ENCODE measurements at places on chromosomes 13 and 19.

GRCh38 chr13:105597573-105597972 lies 937.9 kb downstream of the EFNB2 start:
- no peak for DNase-seq

GRCh38 chr13:43272851-43273250 lies 249.5 kb downstream of the DNAJC15 start:
- DNase-seq = no peak

DNA sequence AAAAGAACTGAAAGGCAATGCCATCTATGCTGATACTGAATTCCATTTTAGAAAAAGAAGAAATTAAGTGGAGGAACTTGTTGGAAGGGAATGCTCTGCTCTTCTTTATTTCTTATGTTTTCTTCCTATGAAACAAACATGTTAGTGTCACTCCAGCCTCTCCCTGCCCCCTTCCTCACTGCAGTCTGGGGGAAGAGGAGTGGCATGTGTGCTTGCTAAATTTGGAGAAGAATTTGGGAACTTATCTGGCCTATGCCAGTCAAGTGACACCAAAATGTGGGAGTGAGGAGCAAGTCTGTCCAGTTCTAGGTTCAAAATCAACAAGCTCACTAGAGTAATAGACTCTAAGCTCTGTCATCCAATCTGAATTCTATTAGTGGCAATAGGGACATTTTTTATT lies 214.6 kb downstream of the RBM26 start:
- no peak for DNase-seq

DNA sequence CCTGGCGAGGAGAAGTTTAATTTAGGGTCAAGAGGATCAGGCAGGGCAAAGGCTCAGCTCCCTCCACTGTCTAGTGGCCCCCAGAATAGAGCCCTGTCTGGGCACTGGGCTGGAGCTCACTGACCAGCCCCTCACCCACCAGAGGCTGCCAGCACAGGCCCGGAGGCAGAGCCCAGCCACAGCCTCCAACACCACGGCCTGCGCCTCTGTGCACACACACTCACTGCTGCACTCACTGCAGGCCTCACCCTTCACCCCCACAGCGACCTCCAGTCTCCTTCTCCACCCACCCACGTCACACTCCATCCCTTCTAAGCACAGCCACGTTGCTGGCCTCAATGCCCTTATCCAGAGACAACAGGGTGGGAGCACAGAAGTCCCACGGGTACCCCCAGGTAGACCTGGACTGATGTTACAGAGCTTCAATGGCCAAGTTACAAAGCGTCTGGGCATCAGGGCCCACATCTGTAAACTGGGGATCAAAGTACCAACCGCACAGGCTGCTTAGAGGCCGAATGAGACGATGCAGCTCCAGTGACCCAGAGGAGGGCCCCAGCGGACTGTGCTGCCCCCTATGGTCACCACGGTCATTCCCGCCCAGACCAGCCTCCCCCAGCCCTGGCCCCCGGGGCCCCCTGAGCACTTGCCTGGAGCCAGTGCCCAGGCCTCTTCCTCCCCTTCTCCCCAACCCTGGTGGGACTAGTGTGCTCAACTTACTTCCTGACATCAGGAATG lies 4.5 kb upstream of the PRKD2 start:
- no peak for DNase-seq

- no peak for DNase-seq
Measured at GRCh38 chr13:98761126-98761985, 8.9 kb upstream of the SLC15A1 start.

DNA sequence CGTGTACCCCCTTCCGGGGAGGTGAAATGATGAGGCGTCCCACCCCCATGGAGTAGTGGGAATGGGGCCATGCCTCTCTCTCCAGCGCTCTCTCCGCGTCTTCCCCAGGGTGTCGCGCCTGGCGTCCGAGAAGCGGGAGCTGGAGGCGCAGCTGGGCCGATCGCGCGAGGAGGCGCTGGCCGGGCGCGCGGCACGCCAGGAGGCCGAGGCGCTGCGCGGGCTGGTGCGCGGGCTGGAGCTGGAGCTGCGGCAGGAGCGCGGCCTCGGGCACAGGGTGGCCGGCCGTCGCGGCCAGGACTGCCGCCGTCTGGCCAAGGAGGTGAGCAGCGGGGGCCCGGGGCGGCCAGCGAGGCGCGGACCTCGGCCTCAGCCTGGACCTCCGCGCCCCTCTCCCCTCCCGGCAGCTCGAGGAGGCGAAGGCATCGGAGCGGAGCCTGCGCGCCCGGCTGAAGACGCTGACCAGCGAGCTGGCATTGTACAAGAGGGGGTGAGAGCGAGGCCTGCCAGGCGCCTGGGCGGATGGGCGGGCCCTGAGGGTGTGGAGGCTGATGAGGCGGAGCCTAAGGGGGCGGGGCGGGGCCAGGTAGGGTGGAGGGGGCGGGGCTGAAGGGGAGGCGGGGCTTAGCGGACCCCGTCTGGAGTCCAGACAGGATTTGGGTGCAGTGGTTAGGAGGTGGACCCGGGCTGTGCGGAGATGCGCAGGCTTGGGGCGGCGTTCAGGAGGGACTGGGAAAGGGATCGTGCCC lies 7.7 kb downstream of the PGLYRP1 start:
- peak; percentile 29 for DNase-seq

- DNase-seq = no peak
Measured at GRCh38 chr13:24135674-24136300, 24.7 kb upstream of the SPATA13 start.

DNA sequence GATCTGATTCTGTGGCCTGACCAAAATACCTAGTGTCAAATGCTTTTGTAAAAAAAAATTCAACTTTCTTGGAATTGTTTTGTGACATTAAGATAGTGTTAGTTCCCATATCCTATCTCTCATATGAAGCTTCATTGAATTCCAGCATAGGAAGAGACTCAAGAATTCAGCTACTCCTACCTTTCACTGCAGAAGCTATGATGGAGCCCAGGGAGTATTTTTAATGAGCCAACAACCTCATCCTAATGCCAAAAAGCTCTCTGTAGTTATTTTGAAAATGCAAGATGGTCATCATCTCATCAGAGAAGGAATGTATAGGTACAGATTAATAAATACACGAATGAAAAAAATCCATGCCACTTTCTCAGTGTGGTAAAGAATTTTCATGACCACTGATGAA lies 431.2 kb upstream of the SGCG start:
- no peak for DNase-seq

DNA sequence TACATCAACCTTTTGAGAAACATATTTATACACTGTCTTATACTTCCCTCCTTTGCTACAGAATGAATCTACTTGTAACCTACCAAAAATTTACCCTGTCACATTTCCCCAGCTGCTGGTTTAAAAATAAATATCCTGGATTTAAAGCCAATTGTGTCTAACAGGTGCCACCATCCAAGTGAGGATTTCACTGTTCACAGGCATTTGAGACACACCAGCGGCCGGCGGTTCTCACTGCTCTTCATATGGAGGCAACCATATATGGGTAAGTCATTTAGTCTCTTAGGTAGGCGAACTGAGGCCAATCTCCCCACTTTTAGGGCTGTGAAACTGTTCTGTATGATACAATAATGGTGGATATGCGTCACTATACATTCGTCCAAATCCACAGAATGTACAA lies 26.2 kb downstream of the SLC25A30 start:
- no peak for DNase-seq

DNA sequence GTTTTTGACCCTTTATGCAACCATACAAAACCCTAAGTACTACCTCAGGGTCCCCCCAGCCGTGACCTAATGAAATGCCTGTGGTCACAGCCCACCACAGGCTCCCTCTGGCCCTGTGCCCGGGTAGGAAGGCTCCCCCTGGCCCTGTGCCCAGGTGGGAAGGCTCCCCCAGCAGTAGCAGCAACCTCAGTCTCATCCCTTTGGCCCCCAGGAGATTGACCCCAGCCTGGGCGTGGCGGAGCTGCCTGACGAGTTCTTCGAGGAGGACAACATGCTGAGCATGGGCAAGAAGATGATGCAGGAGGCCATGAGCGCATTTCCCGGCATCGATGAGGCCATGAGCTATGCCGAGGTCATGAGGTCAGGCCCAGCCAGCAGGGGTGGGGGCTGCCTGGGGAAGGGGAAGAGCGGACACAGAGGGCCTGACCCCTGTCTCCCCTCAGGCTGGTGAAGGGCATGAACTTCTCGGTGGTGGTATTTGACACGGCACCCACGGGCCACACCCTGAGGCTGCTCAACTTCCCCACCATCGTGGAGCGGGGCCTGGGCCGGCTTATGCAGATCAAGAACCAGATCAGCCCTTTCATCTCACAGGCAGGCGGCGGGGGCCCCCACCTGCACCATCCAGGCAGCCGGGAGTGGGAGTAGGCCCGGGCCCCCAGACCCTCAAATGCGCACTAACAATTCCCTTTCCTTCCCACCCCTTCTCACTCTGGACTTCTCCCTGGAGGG lies 6.3 kb upstream of the BEST2 start:
- DNase-seq = no peak

GRCh38 chr13:75986818-75987217 lies 350.7 kb downstream of the LMO7 start:
- no peak for DNase-seq

GRCh38 chr19:5679289-5680083 lies 830 bp downstream of the MICOS13 start:
- DNase-seq = no peak

DNA sequence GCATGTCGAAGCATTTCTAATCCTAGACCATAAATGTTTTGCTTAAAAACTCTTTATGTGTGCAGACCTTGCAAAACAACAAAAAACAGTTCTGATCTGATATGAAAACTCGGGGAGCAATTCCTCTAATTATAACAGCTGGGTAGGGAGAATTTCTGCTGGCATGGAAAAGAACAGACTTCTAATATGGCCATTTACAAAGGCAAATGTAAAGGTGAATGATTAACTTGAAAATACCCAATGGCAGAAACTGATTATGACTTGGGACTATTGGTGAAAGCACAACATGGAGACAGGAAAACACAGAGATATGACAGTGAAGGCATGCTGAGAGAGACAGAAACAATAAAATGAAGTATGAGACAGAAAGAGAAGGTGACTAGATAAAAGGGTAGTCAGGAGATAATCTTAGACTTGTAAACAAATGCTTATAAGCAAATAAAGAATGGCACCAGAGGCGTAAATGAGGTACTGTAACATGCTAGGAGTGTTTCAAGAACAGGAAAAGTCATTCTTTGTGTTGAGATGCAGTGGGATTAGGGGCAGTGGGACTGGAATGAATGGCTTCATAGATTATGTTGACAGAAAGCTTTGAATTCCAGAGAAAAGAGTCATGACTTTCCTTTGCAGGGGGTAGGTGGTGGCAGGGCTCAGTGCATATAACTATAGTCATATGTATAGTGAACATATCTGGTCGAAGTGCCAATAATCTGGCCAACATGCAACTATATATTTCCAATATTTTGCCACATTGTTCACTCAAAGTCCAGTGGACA lies 393.0 kb downstream of the ITGBL1 start:
- DNase-seq = no peak

- DNase-seq = no peak
Measured at GRCh38 chr13:100131863-100132574, 43.1 kb downstream of the PCCA start.

- DNase-seq = no peak
Measured at GRCh38 chr13:111219950-111220349, 100.5 kb upstream of the TEX29 start.

GRCh38 chr19:35963514-35963913 lies 27.3 kb downstream of the LRFN3 start:
- no peak for DNase-seq

- DNase-seq = no peak
Measured at GRCh38 chr19:55079400-55080038, 3.9 kb downstream of the EPS8L1 start.

- no peak for DNase-seq
Measured at GRCh38 chr19:29259867-29260281, 46.9 kb upstream of the UQCRFS1 start.

- no peak for DNase-seq
Measured at GRCh38 chr13:91745967-91746366, 347.5 kb downstream of the GPC5 start.

- no peak for DNase-seq
Measured at GRCh38 chr13:45282994-45283393, 58.0 kb downstream of the TPT1 start.

DNA sequence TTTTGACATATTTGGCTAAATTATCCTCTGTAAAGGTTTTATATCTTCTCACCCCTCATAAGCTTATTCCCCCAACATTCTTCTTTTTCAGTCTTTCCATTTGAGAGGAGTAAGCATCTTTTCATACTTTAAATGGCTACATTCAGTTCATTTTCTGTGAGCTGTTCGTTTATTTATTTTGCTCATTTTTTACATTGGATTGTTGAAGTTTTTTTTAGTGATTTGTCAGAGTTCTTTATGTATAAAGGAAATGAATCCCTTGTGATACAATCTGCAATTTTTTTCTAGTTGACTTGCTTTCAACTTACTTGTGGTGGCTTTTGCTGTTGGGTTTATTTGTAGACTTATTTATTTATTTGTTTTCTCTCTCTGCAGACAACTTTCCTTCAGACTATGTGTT lies 250.3 kb downstream of the DLEU7 start:
- DNase-seq = no peak

DNA sequence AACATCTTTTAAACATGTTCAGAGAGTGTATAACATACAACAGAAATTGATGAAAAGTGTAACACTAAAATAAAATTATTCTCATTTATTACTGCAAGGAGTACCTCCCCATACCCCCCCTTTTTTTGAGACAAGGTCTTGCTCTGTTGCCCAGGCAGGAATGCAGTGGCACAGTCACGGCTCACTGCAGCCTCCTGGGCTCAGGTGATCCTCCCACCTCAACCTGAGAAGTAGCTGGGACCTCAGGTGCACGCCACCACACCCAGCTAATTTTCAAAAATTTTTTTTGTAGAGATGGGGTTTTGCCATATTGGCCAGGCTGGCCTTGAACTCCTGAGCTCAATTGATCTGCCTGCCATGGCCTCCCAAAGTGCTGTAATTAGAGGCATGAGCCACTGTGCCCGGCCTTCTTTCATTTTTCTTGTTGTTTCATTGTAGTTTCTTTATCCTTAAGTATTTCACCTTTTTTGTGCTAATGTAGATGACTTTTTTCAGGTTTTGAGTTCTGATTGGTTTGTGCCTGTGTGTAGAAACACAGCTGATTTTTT lies 28.3 kb downstream of the GATAD2A start:
- DNase-seq = no peak

- DNase-seq = no peak
Measured at GRCh38 chr19:50465000-50465399, 11.3 kb upstream of the EMC10 start.

All from stimulated activated CD8-positive, alpha-beta memory T cell treated with anti-CD3 and anti-CD28 coated beads, Interleukin-15, amount 100 ng/mL, for 4 hours (primary cell).